ENCODE measurements at places on chromosomes 7 and 10.

GRCh38 chr10:120646738-120647456 is 189.9 kb downstream of the PLPP4 start:
- DNase-seq, result no peak

DNA sequence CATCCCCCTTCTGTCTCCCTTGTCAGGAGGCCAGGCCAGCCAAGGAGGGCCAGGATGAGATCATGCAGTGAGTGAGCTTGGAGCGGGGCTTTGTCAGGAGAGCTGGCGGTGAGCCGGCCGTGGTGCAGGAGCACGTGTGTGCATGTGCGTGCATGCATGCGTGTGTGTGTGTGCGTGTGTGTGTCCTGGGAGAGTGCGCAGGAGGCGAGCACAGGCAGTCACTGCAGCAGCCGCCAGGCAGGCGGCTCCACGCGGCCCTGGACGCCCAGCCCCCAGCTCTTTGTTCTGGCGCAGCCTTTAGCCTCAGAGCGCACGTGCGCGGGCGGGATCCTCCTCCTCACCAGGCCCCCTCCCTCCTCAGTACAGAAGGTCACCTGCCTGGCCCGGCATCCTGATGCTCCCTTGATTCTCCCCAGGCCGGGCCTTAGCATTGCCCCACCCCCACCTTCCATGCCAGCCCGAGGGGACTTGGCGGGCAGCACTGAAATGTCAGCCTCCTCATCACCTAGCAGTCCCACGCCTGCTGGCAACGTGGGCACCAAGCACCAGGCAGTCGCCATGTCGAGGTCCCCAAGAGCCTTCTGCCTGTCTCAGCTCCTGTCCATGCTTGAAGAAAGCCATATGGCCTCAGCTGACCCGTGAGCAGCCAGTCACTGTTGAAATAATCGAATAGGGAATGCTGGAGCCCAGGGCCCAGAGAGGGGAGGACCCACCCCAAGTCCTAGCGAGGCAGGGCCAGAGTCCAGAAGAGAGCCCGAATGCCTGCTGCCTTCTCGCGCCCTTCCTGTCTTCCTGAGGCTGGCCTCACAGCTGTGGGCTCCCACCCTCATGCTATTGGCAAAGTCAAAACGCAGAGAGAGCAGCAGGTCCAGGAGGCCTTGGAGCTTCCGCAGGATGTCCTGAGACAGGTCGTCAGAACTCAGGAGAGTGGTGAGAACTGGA is 125.9 kb upstream of the PPIF start:
- no peak for DNase-seq

DNA sequence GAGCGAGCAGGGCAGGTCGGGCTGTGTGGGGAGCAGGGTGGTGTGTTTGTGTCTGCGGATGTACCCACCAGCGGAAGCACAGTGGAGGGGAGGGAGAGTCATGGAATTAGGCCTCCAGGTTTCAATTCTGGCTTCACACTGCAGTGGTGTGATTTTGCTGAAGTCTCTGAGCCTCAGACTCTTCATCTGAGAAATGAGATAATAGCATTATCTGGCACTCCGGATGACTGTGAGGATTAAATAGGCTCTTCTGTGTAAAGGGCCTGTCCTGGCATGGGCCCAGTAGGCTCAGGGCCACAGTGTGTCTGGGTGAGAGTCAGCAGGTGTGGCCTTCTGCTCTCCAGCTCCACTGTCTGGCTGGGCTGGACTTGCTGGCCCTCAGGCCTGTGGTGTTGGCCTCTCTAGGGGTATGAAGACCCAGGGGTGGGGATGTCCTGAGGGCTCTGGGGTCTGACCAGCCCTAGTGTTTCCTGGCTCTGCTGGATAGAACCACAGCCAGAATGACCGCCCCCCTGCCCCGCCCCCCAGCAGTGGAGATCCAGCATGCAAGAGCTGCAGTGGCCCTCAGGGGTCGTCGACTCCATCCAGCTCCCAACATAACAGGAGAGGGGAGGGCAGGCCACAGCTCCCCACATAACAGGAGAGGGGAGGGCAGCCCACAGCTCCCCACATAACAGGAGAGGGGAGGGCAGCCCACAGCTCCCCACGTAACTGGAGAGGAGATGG is 178.6 kb downstream of the RPS24 start:
- no peak for DNase-seq

- DNase-seq, result no peak
Measured at GRCh38 chr10:44362866-44363711, 21.8 kb downstream of the CXCL12 start.

DNA sequence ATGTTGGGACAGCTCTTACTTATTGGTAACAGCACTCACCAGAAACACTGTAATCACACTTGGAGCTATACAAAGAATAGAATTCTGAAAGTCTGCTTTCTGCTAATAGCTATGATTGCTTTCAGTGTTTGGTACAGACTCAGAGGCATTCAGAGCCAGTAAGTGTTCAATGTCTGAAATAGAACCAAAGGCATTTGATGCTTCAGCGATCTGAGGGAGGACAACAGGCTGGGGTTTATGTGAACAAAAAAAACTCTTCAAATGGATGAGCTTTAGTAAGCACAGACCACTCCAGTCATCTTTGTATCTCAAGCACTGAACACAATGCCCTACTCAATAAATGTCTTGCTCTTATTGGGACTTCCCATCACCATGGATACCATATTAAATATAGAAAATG is 322.8 kb upstream of the GRM3 start:
- DNase-seq, result no peak

GRCh38 chr7:116395141-116395791 is 104.3 kb upstream of the CAV2 start:
- no peak for DNase-seq

GRCh38 chr7:41268878-41269277 is 434.0 kb downstream of the INHBA start:
- DNase-seq, result no peak

- no peak for DNase-seq
Measured at GRCh38 chr7:92794831-92795230, 41.5 kb downstream of the CDK6 start.

DNA sequence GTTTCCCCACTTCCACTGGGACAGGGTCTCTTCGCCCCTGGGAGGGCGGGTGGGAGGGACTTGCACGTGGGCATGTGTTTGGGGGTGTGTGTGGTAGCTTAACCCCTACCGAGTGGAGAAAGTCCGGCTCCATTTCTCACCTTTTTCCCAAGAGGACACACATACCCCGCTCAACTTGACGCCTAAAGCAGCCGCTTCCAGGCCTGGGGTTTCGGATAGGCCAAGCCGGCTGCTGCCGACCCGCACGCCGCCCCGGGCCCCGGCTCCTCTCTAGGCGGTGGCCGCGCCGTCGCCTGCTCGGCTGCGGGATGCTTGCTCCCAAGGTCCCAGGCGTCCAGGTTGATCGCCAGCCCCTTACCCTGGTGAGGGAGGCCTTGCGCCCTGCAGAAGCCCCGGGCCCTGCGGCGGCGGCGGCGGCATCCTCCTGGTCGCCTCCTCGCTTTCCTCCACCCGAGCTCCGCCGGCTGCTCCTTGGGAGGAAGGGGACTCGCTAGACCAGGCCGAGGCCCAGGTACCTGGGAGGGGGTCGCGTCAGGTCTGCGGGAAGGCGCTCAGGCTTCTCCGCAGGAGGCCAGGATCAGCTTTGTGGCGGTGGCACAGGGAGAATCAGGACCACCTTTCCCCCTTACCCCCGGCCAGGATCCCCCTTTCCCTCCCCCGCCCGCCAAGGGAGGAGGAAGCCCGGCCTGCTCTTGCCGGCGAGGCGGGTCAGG is 3.2 kb upstream of the GATA3 start:
- no peak for DNase-seq

GRCh38 chr7:151175793-151176311 is 8.4 kb upstream of the GBX1 start:
- DNase-seq, result no peak

DNA sequence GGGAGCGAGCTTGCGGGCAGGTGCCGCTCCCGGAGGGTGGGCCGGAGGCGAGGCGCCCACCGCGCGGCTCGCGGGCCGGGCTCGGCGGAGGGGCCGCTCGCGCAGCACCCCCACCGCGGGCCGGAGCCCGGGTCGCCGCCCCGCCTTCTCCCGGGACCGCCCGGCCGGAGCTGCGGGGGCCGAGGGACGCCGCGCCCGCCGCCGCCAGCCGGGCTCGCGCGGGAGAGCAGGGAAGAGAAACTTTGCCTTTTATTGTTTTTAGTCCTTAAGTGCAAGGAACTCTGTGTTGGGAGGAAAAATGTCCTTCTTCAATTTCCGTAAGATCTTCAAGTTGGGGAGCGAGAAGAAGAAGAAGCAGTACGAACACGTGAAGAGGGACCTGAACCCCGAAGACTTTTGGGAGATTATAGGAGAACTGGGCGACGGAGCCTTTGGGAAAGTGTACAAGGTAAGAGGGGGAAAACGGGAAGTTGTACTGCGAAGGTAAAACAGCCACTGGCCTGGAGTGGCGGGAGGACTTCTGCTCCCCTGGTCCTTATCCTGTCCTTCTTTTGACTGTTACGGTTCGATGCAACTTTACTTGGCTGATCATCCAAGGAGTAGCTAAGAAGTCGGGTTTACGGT is 620 bp downstream of the SLK start:
- no peak for DNase-seq

- DNase-seq, result peak; percentile 6
Measured at GRCh38 chr10:116521424-116522290, 24.1 kb upstream of the PNLIP start.

GRCh38 chr7:47325337-47325736 is 256.6 kb downstream of the TNS3 start:
- no peak for DNase-seq

DNA sequence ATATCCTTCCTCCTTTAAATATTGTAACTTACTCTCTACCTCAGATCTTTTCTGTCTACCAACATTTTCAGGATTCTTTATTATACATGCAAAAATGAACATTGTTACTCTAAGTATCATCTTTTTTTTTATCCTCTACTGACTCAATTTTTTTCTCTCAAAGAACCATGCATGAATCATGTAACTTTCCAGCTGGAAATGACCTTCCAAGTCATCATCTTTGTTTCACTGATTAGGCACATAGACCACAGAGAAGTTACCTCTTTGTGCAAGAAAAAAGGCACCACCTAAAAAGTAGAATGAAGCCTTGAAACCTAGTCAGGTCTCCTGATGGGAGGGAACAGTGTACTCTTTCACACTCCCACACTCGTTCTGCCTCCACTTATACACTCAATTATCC is 234.9 kb downstream of the HGF start:
- DNase-seq, result no peak

DNA sequence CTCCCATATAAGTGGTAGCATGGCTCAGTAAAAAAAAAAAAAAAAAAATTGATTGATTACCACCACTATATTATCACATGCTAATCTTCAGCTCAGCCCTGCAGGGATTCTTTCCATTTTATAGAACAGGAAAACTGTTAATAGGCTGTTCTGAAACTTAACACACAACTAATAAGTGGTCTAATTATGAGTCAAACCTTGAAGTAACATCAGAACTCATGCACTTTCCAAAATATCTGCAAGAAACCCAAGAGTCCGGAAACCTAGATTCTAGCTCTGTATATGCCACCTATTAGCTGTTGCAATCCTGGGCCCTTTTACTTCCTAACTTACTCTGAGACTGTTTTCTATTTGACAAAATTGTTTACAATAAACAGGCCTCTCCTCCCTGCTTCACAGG is 23.9 kb downstream of the SEM1 start:
- no peak for DNase-seq

GRCh38 chr10:50544857-50545429 is 78.8 kb downstream of the SGMS1 start:
- DNase-seq, result no peak

DNA sequence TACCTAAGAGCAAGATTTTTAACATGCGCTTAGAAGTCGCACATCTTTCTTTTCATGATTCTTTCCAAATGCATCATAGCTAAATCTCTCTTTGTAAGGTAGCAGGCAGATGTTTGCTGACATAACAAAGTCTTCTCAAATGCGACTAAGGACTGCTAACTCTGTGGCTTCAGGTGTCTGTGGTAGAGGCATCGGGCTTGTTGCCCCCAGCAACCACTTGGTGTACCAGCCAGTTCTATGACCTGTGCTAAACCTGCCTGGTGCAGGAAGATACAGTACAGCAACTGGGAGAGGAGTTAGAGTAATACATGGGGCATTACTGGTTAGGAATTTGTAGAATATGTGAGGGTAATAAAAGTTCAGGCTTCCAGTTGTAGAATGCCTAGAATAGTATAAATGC is 654.1 kb downstream of the NRG3 start:
- DNase-seq, result no peak

GRCh38 chr7:28955718-28956607 is 2.2 kb downstream of the TRIL start:
- no peak for DNase-seq
